ENCODE measurements at places on chromosomes 6 and 20. TPM values are rescaled to one million over a fixed set of nuclear protein-coding genes. Genes with fewer than 3 reads are reported as not detected.
A peak's percentile ranks its signal among the peaks of the same experiment; 100 is the strongest.

DNA sequence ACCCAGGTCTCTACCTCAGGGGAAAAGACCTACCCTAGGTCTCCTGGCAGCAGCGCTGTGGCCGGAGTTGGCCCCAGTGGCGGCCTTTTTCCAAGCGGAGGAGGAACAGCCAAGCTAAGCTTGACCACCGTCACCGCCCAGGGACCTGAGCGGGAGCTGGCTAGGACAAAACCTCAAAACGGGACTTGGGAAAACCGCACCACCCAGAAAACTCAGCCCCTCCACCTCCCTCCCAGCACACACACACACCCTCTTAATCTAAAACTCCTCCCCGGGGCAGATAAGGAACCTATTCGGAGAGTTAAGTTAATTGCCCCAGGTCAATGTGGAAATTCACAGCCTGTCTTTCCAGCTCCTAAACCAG lies 2.7 kb upstream of the TRERF1 start:
- peak overlapping the region; percentile 92 for H3K27ac ChIP-seq
- peaks cover 24% of the 10 kb centered on the region for H3K4me1 ChIP-seq
- H3K4me3 ChIP-seq: peak overlapping the region; percentile 93
- peak; percentile 24 for DNase-seq
- H3K27me3 ChIP-seq: no peaks in the 10 kb centered on the region

GRCh38 chr6:112227411-112227810 lies 27.0 kb downstream of the LAMA4 start:
- peaks cover 6% of the 10 kb centered on the region for H3K27me3 ChIP-seq
- no peak overlapping the region for H3K27ac ChIP-seq
- H3K4me3 ChIP-seq: no peak overlapping the region
- H3K4me1 ChIP-seq: no peaks in the 10 kb centered on the region

DNA sequence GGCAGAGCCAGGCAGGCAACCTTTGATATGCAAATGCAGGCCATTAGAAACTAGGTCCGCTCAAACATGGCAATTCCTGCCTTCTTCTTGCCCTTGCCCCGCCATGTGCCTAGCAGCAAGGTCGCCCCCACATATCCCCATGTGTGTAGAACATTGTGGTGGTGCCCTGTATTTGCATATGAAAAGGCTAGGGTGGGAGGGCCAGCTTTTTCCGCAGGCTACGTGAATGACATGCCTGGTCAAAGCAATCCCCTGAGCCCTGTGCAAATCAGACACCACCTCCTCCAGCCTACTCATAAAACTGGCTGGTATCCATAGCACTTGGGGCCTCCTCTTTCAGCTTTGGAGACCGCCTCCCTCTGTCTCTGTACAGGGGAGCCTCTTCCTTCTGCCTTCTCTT lies 31.6 kb downstream of the GSTA2 start:
- no peaks in the 10 kb centered on the region for H3K27me3 ChIP-seq
- H3K36me3 ChIP-seq: no peaks in the 10 kb centered on the region
- no peak overlapping the region for H3K27ac ChIP-seq
- no peak for DNase-seq
- H3K4me1 ChIP-seq: peaks cover 16% of the 10 kb centered on the region
- H3K4me3 ChIP-seq: no peak overlapping the region

- peaks cover 1% of the 10 kb centered on the region for H3K4me1 ChIP-seq
- no peaks in the 10 kb centered on the region for H3K36me3 ChIP-seq
- H3K4me3 ChIP-seq: peak within 1 kb of the TSS; percentile 51
- peak; percentile 23 for DNase-seq
Observed at GRCh38 chr20:63498960-63499337, at the start of gene EEF1A2. EEF1A2 (minus strand) TSS chr20:63499083; CDS start chr20:63497763, 1,320 bp downstream.

DNA sequence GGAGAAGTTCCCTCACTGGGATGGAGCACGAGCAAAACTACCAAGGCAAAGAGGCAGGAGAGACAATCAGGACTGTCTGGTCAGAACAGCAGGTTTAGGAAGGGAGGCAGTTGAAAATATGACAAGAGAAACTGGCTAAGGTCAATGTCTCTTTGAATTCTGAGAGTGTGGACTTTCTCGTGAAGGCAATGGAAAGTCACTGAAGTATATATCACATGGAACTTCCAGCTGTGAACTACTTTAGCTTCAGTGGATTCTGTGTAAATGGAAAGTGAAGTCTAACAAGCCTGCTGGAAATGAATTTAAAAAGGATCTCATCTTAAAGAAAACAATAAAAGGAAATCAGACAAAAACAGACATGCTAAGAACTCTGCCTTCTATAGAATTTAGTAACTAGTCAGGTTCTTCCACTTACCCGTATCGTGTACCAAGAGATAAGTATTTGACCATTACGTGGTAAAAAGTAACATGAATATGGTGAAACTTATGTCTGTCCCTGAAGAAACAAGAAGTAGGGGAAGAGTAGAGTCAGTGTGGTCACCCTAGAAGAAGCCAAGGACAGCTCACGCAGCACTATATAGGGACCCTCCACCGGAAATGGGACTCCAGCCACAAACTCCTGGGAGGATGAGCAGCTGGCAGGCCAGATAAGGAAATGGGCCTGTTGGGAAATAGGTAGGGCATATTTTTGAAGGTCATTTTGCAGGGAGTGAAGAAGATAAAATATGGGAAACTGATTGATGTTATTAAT lies 123.4 kb downstream of the MAP7 start:
- H3K27ac ChIP-seq: no peak overlapping the region
- peaks cover 10% of the 10 kb centered on the region for H3K36me3 ChIP-seq
- H3K27me3 ChIP-seq: no peaks in the 10 kb centered on the region
- no peak for DNase-seq
- H3K4me1 ChIP-seq: peaks cover 33% of the 10 kb centered on the region

GRCh38 chr20:38460040-38460623 lies 12.5 kb upstream of the RALGAPB start:
- no peak overlapping the region for H3K4me3 ChIP-seq
- peaks cover 4% of the 10 kb centered on the region for H3K4me1 ChIP-seq
- H3K27ac ChIP-seq: peak overlapping the region; percentile 86
- H3K36me3 ChIP-seq: no peaks in the 10 kb centered on the region

DNA sequence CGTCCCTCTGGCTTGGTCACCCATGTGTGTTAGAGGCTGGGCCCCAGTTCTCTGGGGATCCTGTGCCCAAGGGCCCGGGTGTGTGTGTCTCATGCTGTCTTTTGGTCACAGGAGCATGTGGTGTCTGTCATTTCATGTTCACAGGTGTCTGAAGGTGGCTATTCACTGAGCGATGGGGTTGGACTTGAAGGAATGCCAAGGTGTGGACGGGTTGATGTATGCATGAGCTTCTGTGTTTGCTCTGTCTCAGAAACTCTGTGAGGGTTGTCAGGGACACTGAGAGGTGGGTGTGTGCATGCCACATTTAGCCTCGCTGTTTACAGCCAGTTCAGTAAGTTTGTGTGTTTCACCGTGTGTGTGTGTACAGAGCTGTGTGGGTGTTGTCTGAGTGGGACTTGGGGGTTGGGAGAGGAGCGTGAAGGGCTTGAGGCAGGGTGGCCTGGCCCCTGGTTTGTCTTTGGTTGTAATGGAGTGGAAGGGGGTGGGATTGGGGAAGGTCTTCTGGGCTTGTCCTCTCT lies 1.2 kb downstream of the DDR1 start:
- H3K27ac ChIP-seq: peak overlapping the region; percentile 95
- H3K36me3 ChIP-seq: peaks cover 8% of the 10 kb centered on the region
- peak overlapping the region; percentile 84 for H3K4me3 ChIP-seq
- peaks cover 4% of the 10 kb centered on the region for H3K27me3 ChIP-seq

- H3K4me1 ChIP-seq: peaks cover 10% of the 10 kb centered on the region
- no peak overlapping the region for H3K27ac ChIP-seq
- no peak overlapping the region for H3K4me3 ChIP-seq
- peaks cover 15% of the 10 kb centered on the region for H3K27me3 ChIP-seq
- DNase-seq: no peak
Observed at GRCh38 chr6:20200761-20201630, 11.3 kb downstream of the MBOAT1 start.

- peaks cover 42% of the 10 kb centered on the region for H3K4me1 ChIP-seq
- peak overlapping the region; percentile 95 for H3K4me3 ChIP-seq
- no peak for DNase-seq
- H3K27me3 ChIP-seq: no peaks in the 10 kb centered on the region
- H3K27ac ChIP-seq: peak overlapping the region; percentile 92
- H3K36me3 ChIP-seq: peaks cover 5% of the 10 kb centered on the region
Observed at GRCh38 chr6:18263418-18264218, 712 bp downstream of the DEK start.

SGK2 gene
- 8.7 TPM for total RNA-seq

ZNF831 gene
- not detected for total RNA-seq

Data from progenitor cell of endocrine pancreas (in vitro differentiated cells).